ENCODE measurements at places on chromosomes 5 and 9.

GRCh38 chr5:133456933-133457402 lies 155.4 kb downstream of the FSTL4 start:
- no peak for DNase-seq

DNA sequence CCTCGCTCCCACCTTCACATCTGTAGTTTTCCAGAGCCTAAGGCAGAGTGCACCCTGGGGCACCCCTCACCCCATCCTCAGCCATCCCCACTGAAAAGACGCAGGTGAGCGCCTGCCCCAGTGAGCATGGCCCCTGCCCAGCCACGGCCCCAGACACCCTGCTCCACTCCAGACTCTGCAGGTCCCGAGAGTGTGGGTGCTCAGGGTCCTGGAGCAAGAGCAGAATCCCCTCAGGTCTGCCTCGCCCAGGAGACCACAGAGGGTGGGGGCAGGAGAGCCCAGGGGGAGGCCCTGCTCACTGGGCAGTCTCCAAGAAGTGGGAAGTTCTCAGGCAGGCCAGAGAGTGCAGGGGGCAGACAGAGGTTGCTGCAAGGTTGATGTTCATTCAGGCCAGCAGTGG lies 158.6 kb upstream of the PPP1R26 start:
- DNase-seq = no peak

- no peak for DNase-seq
Observed at GRCh38 chr5:120320626-120321025, 143.5 kb upstream of the PRR16 start.

DNA sequence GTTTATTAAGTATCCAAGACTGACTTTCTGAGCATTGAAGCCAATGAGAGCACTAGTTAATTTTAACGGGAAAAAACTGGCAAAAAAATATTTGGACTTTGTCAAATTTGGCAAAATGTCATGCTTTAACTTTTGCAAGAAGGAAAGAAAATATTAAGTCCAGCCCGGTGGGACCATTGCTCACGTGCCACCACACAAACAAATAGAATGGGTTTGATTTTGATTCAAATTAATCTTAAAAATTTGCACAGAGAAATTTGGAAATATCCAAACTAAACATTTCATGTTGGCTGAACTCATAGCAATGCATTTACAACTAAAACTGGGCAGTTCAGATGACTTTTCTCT lies 302.2 kb downstream of the EBF1 start:
- DNase-seq = no peak

DNA sequence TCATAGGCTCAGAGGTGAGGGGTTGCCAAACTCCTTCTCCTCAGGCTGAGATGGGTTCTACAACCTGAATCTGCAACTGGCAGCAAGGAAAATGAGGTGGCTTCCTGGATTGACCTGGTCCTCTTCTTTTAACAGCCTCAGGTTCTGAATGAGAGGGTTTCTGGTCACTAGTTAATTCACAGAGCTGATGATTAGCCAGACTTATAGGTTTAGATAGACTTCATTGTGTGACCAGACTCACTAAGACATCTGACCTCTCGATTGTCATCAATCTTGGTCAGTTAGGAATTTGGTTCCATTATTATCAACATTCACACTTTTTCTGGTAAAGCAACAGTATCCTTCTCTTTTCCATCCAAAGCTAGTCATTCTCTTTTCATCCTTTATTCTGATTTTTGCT lies 257.9 kb downstream of the PAPPA start:
- DNase-seq = no peak

GRCh38 chr5:55160493-55161209 lies 680 bp downstream of the GPX8 start:
- DNase-seq = no peak
